ENCODE measurements at places on chromosomes 11 and 22.

- DNase-seq: no peak
These were observed 86.3 kb upstream of the HMGXB4 start for GRCh38 chr22:35170716-35171697.

DNA sequence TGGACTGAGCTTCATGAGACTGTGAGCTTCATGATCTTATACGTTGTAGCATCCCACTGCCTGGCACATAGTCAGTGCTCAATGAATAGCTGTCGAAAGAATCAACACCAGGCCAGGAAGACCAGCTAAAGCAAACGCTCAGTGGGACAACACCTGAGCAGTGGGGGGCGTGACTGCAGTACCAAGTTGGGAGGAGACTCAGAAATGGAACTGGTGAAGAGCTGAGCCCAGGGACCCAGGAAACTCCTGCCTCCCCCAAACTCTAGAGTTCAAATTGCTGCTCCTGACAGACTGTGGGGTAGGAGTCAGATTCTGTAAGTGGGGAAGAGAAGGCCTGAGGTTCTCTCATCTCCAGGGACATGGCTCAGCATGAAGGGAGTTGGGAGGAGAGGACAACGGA is 59.3 kb downstream of the MORC2 start:
- DNase-seq: no peak

DNA sequence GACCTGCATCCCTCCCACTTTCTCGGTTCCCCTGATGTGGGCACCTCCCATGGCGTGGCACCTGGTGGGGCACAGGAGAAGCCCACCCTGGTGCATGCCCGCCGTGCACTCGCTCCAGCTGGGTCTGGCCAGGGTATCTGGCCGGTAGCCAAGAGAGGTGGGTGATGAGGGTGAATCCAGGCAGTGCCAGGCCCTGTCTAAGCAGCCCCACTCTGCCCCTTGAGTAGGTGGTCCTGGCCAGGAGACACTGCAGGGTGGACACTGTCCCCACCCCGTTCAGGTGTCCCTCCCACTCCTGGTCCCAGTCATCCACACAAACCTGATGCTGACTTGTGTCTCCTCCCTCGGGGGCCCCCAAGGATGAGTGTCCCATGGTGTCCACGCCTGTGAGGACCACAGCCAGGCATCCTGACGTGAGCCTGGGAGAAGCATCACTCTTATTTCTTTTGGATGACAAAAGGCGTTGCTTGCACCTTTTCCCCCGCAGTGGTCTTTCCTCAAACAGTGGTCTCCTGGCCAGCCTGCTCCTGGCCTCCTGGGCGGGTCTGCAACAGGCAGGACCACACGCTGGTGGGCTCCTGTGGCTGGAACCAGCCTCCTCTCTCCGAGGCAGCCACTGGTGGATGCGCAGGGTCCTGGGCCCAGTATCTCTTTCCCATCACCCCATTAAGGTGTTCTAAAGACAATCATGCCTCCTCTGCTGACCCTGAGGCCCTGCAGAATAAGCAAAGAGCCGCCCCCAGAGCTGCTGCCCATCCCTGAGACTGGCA is 922.3 kb downstream of the BRD1 start:
- DNase-seq: no peak

DNA sequence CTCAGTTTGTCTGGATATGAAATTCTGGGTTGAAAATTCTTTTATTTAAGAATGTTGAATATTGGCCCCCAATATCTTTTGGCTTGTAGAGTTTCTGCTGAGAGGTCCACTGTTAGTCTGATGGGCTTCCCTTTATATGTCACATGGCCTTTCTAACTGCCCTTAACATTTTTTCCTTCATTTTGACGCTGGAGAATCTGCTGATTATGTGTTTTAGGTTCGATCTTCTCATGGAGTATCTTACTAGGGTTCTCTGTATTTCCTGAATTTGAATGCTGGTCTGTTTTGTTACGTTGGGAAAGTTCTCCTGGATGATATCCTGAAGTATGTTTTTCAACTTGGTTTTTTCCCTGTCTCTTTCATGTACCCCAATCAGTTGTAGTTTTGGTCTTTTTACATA is 22.8 kb downstream of the OR52A5 start:
- no peak for DNase-seq

- DNase-seq: peak; percentile 48
These were observed 533.9 kb upstream of the CCDC90B start for GRCh38 chr11:83819931-83820549.

DNA sequence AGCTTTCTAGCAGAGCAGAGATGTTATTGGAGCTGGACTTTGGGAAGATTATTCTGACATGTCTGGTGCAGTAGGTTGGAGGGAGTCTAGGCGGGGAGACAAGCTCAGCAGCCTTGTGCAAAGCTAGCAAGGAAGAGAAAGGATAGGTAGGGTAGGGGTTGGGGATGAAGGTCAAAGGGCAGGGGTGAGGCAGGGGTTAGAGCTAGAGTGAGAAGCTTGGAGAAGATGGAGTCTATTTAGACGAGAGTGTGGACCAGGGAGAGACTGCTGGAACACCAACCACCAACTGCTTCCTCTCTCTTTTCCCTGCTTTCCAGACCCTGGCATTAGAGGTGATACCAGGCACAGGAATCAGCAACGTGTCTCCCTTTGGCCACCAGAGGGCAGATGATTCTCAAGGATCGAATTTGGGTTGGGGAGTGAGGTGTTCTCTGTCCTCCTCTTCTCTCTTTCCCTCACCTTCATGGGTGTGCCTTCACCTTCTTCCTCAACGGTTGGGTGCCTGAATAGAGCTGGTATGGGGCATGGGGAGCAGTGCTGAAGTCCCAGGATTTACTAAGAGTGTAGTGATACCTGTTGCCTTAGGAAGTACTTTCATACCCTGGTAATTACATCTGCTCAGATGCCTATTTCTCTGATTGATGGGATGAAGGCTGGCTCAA is 1.8 kb upstream of the MARK2 start:
- DNase-seq: peak; percentile 76

GRCh38 chr22:17846326-17846992 is 72.2 kb upstream of the BID start:
- no peak for DNase-seq

DNA sequence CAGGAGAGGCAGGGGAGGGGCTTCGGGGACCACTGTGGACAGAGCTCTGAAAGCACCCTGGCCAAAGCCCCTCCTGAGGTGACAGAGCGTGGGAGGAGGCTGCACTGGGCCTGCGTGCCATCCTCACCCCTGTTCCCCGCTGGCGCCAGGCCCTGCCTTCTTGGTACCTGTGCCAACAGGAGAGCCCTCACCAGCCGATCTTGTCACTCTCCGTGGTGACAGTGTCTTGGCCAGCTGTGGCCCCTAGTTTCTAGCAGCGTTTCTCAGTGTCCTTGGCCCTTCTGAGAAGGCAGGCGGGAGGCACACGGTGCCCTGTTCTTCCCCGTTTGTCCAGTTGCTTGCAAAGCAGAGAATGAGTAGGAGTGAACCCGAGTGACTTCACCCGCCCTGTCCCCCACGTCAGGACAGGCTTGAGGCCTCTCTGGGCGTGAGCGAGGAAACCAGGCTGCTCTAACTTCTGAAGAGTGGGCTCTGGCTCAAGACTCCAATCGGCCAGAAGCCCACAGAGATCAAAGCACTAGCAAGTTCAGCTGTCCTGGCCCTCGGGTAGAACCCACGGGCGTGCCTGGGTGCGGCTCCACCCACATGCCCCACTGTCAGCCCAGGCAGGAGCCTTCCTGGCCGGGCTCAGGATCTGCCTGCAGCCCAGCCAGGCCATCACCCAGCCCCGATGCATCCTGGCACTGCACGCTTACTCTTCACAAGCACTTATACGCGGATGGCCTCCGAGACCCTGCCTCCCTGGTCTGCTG is 60.2 kb upstream of the EMID1 start:
- no peak for DNase-seq

DNA sequence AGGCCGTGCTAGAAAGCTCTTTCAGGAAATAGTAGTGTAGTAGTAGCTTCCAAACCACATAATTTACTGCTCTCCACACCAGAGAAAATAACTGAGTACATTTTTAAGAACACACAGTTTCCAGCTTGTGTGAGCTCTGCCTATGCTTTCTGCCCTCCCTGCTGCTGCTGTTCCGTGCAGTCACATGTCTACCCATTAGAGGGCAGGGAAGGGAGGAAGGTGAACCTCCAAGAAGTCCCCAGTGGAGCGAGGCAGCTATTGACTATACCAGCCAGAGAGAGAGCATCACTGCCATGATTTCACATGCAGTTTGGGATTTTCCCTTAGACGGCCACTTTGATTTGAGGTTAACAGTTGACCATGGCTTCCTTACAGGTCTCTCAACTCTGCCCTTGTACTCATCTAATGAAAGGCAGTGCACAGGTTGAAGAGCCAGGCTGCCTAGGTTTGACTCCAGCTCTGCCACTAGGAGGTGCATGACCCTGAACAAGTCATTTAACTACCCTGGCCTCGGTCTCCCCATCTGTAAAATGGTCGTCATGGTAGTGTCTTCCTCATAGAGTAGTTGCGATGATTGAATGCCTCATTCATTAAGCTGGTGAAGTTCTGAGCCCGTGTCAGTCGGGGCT is 19.7 kb upstream of the CTTN start:
- no peak for DNase-seq

GRCh38 chr22:27557286-27558008 is 244.1 kb downstream of the MN1 start:
- DNase-seq: no peak

All from NCI-H1436 (cell line).